ENCODE measurements at places on chromosomes 11 and 22.

DNA sequence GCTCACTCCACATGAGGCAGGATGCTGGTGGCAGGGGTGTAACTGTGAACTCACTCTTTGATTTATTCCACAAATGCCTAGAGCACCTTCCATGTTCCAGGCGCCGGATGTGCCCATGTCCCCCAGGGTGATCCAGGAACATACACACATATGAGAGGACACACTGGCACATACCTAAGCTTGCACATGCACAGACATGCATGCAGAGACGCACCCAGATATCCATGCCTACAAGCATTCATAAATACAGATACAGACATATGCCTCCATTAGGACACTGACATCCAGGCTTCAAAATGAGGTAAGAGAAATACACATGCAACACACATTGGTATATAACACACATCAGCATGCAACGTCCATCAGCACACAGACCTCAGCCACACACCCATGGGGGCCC, 4.5 kb downstream of the OSM start:
- DNase-seq, result no peak

DNA sequence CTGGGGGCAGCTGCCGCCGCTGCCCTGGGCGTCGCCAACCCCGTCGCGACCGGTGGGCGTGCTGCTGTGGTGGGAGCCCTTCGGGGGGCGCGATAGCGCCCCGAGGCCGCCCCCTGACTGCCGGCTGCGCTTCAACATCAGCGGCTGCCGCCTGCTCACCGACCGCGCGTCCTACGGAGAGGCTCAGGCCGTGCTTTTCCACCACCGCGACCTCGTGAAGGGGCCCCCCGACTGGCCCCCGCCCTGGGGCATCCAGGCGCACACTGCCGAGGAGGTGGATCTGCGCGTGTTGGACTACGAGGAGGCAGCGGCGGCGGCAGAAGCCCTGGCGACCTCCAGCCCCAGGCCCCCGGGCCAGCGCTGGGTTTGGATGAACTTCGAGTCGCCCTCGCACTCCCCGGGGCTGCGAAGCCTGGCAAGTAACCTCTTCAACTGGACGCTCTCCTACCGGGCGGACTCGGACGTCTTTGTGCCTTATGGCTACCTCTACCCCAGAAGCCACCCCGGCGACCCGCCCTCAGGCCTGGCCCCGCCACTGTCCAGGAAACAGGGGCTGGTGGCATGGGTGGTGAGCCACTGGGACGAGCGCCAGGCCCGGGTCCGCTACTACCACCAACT, 1.0 kb downstream of the FUT4 start:
- DNase-seq, result no peak

GRCh38 chr11:75142714-75143419, 8.0 kb upstream of the SLCO2B1 start:
- no peak for DNase-seq

DNA sequence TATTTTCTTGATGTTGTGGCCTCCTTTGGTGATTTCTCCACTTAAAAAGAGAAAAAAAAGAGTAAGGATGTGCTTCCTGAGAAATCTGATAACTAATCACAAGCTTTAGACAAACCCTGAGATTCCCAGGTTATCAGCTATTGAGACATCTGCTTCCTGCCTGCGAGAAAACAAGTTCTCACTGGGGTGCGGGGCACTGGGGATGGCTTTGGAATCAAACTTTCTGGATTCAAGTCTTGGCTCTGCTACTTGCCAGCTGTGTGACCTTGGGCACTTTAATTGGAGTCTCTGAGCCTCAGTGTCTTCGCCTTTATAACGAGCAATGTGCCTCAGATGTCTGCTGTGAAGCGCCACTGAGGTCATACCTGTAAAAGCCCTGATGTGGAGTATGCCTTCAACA, 152.5 kb upstream of the NAV2 start:
- DNase-seq, result no peak

DNA sequence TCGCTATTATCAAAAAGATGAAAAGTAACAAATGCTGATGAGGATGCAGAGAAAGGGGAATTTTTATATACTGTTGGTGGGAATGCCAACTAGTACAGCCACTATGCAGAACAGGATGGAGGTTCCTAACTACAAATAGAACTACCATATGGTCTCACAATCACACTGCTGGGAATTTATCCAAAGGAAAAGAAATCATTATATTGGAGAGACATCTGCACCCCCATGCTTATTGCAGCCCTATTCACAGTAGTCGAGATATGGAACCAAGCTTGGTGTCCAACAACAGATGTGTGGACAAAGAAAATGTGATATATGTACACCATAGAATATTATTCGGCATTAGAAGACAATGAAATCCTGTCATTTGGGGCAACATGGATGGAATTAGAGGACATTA, 19.6 kb upstream of the POU2AF2 start:
- no peak for DNase-seq

DNA sequence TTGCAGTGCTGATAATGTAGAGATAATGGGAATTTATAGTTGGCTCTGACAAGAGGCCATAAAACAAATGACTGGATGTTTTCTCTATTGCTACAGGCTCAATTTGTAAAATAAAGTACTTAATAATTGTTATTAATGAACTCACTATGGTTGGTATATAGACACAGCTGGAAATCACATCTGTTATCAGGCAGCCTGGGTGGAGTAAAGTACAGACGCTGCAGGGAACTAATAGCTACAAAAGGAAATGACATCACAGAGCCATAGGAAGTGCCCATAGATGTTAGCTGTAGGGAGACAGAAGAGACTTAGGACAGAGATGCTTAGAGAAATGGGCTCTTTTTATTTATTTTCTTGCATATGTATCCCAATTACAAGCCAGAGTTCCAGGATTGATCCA, 81.0 kb upstream of the SNX19 start:
- no peak for DNase-seq

DNA sequence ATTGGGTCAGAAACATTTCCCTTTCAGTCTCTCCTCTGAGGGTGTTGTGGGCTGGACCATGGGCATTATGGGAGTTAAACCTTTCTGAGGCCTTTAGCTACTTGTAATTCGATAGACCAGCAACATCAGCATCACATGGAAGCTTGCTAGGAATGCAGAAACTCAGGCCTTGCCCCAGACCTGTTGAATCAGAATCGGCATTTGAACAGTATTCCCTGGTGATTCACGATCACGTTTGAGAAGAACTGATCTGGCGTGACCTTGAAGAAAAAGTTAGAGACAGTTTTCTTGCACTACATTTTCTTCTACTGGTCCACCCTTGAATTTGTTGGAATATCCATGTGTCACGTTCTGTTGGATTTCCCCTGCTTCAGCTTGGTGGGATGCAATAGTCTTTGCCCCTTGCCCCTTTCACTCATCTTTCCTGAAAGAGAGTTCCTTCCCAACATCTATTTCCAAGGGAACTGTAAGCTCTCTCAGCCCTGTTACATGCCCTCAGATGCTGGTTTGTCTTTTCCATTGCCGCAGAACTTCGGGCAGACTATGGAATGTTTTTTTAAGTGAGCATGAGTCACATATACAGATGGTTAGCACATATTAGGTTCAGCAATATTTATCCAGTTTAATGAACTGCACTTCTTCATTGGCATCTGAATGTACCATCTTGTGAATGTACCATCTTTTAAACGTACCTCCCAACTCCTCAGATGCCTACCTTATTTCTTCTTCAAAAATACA, 23.9 kb downstream of the EHF start:
- no peak for DNase-seq

GRCh38 chr11:6520265-6520664, 23.2 kb downstream of the DNHD1 start:
- no peak for DNase-seq

DNA sequence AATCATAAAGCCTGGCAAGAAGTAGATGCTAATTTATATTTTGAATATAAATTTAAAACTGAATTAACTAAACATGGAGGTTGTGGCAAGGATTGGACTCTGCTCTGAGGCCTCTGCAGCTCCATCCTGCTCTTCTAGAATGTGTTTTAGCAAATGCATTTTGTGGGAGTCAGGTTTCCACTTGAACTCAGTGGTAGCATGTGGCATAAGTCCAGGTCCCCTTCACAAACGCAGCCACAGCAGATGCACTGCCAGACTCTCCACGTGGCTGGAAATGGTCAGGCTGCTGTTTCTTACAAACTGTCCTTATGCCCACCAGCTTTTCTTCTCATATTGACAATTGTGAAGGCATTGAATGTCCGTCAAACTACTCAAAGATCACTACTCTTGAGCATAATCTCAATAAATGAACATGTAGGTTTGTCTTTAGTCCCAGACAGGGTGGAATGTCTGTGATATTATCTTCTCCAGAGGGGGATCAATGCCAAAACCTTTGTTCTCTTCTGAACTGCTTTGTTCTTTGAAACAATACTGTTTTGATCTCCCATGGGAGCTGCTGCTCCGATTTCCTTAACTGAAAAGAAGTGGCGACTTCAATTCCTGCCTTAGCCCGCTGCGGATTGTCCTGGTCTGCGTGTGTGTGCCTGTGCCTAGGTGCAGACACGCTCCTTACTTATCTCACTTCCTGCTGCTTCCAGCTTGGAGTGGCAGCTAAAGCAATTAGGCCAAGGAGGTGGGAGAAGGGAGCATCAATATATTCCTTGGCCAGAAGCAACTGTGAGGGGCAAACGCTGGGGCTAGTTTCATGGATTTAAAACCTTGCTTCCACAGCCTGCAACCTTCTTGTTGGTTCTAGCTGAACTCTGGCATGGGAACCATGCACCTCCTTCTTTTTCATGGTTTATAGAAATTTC, 24.2 kb downstream of the EIF4G2 start:
- no peak for DNase-seq

GRCh38 chr22:47309946-47310345, 547.5 kb downstream of the TBC1D22A start:
- no peak for DNase-seq

DNA sequence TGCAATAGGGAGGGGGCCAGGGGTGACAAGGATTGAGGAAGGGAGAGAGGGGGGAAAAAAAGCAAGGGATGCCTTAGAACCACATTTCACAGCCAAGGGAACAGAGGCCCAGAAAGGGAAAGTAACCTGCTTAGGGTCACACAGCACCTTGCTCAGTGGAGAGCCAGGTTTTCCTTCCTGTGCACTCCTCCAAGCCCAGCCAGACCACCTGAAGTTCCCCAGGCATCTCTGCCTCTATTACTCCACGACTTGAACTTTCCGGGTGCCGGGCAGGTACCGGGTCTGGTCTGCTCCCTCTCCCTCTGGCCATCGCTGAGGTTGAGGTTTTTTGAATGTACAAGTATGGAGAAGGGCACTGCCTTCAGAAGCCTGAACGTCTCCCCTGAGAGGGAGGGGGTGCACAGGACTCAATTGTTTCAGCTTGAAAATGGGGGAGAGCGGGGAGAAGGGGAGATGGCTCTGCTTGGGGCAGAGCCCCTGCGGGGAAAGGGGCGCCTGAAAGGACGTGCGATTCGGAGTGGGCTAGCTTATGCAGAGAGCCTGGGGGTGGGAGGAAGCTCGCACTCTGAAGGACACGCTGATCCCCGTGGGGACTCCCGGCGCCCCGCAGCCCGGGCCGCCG, 516 bp upstream of the SERPINH1 start:
- no peak for DNase-seq

DNA sequence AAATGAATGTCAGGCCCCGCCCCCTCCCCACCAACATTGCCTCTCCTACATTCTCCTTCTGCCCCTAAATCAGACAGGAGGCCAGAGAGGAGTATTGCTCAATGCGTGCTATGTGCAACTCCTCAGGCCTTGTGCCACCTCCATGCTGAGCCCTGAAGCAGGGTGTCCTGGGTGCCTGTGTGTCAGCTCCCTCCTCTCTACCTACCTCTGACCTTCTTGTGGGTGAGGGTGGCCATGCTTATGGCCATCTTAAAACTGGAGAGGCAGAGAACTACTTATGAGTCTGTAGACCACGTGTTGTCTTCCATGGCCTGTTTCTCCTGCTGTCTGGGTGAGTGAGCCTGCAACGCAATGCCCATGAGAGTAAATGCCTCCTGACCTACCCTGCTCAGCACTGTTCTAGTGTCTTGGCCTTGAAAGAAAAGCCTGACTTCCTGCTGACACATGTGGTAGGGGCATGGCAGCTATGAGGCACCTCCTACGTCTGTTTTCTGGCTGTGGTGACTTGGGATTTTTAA, 10.5 kb downstream of the MCAM start:
- no peak for DNase-seq

GRCh38 chr11:30436801-30437200, 113.9 kb downstream of the ARL14EP start:
- DNase-seq, result no peak

GRCh38 chr11:67420646-67421429, 5.4 kb downstream of the CARNS1 start:
- DNase-seq, result peak; percentile 82

GRCh38 chr11:213111-213510, 5.6 kb downstream of the RIC8A start:
- DNase-seq, result no peak

- no peak for DNase-seq
Measured at GRCh38 chr11:121645001-121645400, 192.2 kb upstream of the SORL1-AS1 start.

DNA sequence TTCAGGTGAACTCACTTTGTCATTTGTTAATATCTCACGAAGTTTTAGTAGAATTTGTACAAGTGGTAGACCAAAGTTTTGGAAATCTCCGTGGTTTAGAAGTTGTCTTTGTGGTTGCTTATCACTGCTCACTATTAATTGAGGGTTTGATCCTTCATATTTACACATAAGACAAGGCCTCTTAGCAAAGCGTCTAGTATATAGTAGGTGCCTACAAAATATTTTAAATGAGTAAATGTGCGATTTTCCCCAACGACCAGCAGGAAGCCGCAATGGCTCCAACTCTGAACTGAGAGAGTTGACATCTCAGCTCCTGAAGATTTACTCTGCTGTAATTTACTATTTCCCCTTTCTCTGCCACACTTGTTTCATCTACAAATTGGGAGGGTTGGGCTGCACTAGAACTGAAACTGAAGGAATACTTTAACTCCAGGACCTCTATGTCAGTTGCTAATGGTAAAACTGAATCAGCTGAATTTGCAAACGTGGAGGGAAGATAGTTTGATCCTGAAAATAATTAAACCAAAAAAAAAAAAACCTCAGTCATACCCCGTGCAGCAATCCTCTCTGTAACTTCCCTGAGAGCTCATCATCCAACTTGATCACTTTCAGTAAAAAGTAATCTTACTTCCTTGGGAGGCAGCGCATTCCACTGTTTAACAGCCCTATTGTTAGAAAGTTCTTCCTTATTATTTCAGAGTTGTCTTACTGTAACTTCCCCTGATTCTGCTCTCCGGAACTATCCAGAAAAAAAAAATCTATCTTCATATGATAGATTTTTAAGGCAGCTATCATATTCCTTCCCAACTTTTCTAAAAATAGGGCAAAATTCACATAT, 1.3 kb upstream of the SBF2 start:
- no peak for DNase-seq

DNA sequence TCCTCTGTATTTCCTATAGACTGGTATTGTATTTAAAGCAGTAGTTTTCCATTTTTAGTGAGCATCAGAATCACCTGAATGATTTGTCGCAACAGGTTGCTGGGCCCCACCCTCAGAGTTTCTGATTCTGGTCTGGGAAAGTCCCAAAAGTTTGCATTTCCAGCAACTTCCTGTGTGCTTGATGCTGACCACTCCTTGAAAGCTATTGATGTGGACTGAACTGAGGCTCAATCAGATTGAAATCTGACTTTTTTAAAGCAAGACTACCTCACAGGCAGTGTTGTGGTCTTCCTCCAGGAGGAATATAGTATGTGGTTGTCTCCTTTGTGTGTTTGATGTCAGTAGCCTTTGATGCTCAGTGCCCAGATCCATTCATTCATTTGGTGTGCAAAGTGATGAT, 17.2 kb upstream of the MPZL2 start:
- no peak for DNase-seq
